Activated naive CD4-positive, alpha-beta T cell (primary cell): ENCODE measurements at places on chromosomes 2 and 18.

DNA sequence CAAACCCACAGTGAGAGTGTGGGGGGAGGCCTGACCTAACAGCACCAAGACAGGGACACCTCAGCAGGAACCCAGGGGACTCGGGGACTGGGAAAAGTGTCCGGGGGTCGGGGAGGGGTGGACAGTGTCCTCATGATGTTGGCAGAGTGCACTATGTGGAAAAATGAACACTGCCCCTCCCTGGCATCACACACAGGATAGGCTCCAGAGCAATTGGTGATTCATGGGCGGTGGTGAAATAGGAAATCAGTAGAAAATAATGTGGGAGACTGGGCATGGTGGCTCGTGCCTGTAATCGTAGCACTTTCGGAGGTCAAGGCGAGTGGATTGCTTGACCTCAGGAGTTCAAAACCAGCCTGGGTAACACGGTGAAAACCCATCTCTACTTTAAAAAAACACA lies 3.6 kb upstream of the ANO7 start:
- no peak for DNase-seq

DNA sequence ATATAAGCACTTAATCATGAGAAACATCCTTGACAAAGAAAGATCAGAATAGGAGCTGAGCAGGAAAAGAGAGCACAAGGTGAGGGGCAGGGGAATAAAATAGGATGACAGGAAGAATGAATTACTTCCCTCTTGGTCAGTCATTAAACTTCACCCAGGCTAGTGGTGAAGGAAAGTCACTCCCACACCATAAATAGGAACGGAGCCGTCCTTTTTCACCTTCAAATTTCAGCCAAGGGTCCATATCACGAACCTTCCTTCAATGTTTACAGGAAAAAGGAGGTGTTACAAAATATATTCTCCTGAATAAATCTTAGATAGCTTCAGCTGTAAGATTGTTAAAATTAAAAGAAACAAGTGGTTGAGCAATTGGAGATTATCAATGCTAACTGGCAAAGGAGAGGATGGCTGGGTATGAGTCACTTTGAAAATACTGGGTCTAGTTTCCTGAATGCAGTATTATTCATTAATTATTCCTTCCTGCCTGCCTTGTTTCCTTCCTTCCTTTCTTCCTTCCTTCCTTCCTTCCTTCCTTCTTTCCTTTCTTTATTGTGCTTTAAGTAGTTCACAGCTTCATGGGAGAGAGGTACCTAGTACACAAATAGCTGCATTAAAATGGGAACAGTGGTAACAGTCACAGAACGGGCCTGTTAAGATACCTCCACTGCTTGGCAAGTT lies 292.3 kb upstream of the ID2 start:
- DNase-seq: no peak

GRCh38 chr18:9117980-9118841 lies 15.7 kb downstream of the NDUFV2 start:
- no peak for DNase-seq

GRCh38 chr18:62357079-62357719 lies 32.1 kb downstream of the TNFRSF11A start:
- no peak for DNase-seq

DNA sequence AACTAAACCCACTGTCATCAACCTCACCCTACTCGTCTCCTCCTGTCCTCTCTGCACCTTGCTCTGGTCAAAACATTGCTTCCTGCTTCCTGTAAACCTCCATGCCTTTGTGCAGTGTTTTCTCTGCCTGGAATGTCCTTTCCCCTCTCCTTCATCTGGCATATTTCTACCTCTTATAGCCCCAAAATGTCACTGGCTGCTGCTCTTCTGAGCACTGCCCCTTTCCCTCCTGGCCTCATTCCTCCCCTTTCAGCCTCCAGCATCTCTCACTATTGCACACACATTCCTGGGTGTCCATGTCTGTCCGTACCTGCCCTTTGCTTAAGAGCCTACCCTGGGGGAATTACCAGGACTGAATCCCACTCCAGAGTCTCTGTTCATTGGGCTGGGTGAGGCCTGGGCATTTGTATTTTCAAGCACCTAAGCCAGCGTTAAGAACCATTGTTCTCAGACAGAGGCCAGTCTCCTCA lies 84.9 kb downstream of the MOGAT1 start:
- DNase-seq: no peak

GRCh38 chr2:30673127-30673526 lies 134.1 kb downstream of the CAPN13 start:
- no peak for DNase-seq

DNA sequence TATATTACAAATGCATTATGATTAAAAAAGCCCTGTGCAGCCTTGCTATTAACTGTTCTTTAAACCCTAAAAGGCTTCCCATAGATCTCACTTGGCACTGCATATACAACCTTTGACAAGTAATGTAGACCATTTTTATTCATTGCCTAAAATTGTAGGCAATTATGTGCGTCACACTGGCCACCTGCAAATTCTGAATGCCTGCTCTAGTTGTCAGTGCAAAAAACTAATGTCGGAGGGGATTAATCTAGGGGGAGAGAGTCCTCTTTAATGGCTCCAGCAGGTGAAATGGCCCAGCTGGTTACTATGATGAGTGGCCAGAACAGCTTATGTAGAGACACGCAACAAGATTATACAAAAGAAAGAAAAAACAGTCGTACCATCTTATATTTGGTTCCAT lies 123.2 kb downstream of the OLA1 start:
- no peak for DNase-seq

- DNase-seq: no peak
These were observed 16.3 kb downstream of the ANKRD44 start for GRCh38 chr2:197294260-197294659.

DNA sequence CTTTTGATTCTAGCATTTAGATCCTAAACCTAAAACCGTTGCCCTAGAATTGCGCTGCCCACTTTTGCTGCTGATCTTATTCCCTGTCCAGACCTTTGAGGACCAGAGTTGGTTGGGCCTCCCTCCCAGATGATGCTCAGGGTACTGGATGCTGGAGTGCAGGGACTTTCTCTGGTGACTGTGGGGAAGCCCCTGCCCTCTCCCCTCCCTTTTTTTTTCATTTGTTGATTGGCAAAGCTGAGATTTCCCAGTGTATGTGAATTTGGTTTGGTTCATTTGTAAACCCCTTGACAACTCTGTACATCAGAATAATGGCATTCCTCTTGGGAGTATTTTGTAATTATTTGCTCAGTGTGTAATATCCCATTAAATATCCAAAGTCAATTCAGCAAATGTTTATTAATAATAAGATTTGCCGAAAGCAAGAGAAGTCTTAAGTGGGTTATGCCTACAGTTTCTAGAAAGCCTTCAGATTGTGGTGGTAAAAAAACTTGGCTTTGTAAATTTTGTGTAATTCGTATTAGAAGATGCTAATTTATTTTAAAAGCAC lies 28.3 kb downstream of the RAB31 start:
- no peak for DNase-seq

DNA sequence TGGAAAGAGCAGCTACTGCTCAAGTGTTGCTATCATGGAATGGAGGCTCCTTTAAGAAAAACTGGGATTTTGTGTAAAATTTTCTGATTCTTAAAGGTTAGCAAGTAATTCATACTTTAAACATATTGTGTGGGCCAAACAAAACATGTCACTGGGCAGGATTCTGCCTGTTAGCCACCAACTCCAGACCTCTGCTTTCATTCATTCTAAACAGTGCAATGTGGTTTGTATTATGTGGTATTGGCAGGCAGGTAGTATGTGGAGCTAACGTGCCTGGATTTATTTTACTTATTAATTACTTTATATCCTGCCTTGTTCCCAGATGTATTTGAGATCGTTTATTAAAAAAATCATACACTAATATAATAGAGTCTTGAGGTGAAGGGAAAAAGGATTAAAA lies 1521.3 kb upstream of the ACVR2A start:
- DNase-seq: no peak

DNA sequence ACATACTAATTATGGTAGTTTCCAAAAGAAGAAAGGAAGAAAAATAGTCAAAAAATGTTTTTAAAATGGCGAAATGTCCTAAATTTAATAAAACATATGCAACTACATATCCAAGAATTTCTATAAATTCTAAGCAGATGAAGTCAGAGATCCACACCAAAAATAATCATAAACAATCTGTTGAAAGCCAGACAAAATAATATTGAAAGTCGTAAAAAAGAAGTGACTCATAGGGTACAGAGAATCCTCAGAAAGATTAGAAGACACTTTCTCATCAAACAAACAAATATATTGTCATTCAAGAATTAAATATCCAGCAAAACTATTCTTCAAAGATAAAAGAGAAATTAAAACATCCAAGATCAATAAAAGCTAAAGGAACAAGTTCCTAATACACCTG lies 281.4 kb upstream of the ZNF804A start:
- DNase-seq: no peak

- DNase-seq: no peak
These were observed 8.4 kb downstream of the YPEL5 start for GRCh38 chr2:30155202-30155601.

- no peak for DNase-seq
These were observed 66.0 kb downstream of the PAX3 start for GRCh38 chr2:222232839-222233238.

DNA sequence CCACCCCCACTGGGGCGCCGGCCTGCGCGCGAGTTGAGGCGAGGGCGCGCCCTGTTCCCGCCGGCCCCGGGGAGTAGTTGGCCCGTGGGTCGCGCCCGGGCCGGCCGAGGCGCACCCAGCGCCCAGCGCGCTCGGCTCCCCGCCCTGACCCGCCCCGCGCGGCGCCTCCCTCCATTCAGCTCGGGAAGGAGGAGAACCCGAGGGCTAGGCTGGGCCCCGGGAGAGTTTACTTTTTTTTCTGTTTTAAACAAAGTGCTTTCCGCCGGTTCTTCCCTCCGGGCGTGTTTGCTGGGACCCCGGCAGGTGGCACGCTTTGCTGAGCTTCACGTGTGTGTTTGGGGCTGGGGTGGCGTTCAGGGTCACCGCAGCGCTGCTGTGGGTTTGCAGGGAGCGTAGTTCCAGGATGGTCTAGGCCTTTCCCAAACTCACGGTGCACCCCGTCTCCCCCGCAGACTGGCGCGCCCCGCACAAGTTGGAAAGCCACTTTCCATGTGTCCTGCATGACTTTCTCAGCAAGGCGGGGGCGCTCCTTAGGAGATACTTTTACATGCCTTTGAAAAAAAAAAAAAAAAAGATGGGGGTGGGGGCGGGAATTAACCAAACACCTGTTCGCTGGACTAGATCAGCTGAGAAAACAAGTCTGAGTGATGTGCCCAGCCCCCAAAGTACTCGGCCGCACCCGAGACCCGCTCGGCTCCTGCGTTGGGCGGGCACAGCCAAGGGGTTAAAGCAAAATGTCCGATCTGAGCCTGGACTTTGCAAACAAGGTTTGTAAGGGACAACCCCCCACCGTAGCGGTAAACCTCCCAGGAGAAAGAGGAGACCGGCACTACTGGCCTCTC lies 825 bp downstream of the ITGA6 start:
- DNase-seq: peak; percentile 19

DNA sequence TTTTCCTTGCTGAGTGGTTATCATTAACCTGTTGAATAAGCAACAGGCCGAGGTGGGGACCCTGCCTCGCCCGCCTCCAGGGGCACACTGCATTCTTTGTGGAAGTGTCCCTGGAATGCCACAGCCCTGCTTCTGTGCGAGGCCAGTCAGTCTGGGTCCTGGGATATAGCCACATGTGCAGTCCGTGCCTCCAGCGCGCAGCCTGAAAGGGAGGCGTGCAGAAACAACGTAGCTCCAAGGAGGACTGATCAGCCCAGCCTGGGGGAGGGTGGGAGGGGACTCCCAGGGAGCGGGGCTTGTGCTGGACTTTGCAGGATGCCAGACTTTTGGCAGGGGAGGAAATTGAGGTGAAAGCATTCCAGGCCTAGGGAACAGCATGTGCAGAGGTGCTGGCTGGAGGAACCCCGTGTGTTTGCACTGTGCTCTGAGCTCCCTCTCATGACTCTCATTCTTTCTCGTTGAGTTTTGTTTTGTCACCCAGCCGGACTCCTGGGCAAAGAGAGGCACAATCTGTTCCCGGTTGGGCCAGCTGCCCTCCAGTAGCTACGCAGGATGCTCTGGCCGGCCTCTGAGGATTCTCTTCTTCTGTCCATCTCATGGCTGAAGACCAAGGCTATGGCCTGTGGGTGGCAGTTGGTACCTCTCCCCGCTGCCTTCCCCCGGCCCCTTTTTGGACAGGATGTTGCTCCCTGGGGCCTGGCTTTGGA lies 39.7 kb downstream of the HPCAL1 start:
- no peak for DNase-seq

GRCh38 chr18:75531851-75532459 lies 104.5 kb upstream of the SMIM21 start:
- DNase-seq: no peak

GRCh38 chr2:42567364-42567763 lies 1.1 kb upstream of the MTA3 start:
- DNase-seq: no peak

DNA sequence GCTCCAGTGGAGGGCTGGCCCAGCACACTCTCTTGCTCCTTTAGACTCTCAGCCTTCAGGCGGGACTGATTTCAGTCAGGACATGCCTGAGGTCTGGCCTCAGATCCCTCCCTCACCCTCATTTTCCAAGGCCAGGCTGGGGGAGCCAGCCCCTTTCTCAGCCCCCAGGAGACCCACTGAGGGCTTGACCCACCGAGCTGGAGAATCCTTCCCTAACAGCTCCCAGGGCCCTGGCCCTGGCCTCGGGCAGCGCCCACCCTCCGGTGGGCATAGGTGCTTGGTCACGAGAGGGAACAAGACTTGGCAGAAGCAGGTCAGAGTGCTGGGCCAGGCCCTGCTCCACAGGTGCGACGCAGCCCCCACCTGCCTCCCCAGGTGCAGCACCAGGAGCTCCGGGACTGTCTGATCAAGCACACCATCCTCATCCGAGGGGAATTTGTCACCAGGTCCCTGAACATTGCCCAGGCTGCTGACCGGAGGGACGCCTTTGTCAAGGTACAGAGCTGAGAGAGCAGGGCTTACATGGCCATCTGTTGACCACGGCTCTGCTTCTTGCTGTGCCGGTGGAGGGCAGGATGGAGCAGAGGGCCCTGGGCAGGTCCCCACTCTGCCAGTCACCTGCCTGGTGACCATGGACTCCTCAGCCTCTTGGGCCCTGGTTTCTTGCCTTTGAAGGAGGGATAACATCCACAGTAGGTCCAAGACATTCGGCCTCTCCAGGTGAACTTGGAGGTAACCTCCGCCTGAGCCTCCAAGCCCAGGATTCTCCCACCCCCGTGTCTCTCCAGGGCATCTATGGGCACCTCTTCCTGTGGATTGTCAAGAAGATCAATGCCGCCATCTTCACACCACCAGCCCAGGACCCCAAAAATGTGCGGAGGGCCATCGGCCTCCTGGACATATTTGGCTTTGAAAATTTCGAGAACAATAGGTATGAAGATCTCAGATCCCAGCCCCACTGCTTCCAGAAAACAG lies 46.3 kb downstream of the MYO7B start:
- no peak for DNase-seq

GRCh38 chr2:159130302-159130701 lies 156.2 kb downstream of the WDSUB1 start:
- DNase-seq: no peak
